ENCODE measurements at places on chromosomes 4 and X. TPM values are rescaled to one million over a fixed set of nuclear protein-coding genes. Genes with fewer than 3 reads are reported as not detected.

NDP gene
- 0.31 TPM for total RNA-seq

FAM9C gene
- not detected for total RNA-seq

TSPAN6 gene
- total RNA-seq = 24.9 TPM

PSAPL1 gene
- under 0.01 TPM for total RNA-seq

LARP7 gene
- 21.9 TPM for total RNA-seq

SYNPO2 gene
- total RNA-seq = 9.0 TPM

TMEM128 gene
- 15.2 TPM for total RNA-seq

PROM1 gene
- not detected for total RNA-seq

TBX22 gene
- total RNA-seq = 0.31 TPM

ASB9 gene
- not detected for total RNA-seq

TMEM255A gene
- total RNA-seq = not detected

FABP2 gene
- total RNA-seq = not detected

Data from cardiac ventricle fibroblast (primary cell).